NT2/D1 (cell line): ENCODE measurements at places on chromosomes 1 and 21.

DNA sequence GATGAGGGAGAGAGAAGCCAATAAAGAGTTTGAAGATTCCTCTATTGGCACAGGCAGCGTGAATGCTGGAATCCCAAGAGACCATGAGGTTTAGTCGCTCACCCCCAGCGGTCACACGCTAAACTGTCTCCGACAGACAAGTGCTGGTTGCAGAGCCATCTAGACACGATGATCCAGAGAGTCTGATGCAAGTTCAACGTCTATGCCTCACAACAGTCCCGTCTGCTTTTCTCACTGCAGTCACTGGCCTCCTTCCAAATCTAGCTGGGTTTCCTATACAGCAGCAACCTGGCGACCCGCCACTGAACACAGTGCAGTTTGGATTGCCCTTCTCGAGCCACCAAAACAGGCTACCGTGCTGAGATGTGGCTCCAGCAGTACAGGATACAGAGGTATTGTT is 98.6 kb upstream of the KRTAP19-8 start:
- DNase-seq = no peak

GRCh38 chr1:166698771-166699170 is 140.5 kb upstream of the POGK start:
- DNase-seq = no peak

GRCh38 chr21:43306911-43307676 is 119.8 kb downstream of the SIK1 start:
- DNase-seq = no peak

- DNase-seq = no peak
Observed at GRCh38 chr1:96971849-96972602, 250.4 kb downstream of the PTBP2 start.

DNA sequence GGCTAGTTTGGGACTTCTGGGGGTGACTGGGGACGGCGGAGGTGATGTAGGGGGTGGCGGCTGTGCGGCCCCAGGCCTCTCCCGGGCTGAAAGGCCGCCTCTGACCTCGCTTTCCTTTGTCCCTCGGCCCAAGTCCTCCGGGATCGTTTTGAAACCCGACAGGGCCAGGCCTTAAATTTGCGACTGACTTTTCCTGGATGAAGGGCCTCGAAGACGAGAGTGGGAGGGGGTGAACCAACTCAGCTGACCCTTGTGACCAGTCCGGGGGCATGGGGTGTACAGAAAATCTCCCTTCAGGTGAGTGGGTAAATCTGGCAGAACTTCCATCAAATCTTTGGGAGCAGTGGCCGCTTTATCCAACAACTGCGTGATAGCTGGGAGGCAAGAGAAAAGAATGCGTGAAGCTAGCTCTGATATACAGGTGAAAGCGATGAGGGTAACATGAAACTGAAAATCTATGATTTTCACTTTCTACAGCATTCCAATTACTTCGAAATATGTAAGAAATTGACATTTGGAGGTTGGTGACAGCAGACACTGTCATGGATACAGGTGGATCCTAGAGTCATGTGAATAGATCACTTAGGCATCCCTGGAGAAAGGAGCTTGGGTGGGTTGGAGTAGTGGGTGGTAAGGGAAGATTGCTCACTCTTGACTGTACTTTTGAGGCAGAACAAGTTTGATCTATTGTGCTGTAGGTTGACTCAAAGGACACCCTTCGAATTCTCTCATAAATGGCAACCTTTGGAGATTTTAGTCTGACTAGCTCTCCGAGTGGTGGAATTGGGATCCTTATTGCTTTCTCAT is 885 bp downstream of the AHCYL1 start:
- no peak for DNase-seq

- DNase-seq = no peak
Observed at GRCh38 chr1:76657623-76658022, 209.7 kb upstream of the ST6GALNAC5 start.

DNA sequence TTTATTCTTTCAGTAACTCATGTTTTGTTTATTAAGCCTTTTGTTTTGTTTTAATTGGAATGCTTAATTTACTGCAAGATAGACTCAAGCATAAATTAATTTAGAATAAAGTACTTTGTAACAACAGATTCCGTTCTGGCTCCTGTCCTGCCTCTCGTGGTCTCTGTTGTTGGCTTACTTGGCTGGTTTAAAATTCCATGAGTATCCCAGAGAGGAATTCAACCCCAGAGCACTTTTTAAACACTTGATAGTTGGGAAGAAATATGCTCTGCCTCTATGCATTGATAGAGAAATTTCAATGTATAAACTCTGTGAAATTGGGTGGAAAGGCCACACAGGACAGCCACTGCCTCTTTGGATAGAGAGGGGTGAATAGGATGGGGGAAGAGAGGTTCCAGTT is 89.7 kb downstream of the ATP5PO start:
- DNase-seq = no peak
